Fibroblast of the conjunctiva (primary cell): ENCODE measurements at places on chromosomes 5 and 9.

- DNase-seq: no peak
Measured at GRCh38 chr9:75414371-75415160, 326.3 kb downstream of the OSTF1 start.

DNA sequence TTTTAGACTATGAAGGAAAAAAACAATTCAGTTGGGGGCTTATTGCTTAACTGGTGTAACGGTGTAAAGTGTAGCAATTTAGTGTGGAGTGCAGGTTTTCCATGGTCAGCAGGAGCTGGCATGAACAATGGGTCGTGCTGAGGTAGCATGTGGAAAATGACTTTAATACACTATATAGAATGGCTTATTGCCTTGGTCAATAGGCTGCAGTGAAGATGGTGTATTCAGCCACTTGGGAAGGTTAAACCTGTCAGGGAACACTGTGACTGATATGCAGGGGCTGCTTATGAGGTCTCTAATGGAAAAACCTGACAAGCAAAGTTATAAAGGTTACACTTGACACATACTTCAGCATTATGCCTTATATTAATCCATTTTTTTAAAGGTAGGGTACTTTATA lies 764.7 kb upstream of the ARRDC3 start:
- DNase-seq: no peak

- DNase-seq: no peak
Measured at GRCh38 chr5:115321309-115321708, 24.9 kb upstream of the CCDC112 start.

DNA sequence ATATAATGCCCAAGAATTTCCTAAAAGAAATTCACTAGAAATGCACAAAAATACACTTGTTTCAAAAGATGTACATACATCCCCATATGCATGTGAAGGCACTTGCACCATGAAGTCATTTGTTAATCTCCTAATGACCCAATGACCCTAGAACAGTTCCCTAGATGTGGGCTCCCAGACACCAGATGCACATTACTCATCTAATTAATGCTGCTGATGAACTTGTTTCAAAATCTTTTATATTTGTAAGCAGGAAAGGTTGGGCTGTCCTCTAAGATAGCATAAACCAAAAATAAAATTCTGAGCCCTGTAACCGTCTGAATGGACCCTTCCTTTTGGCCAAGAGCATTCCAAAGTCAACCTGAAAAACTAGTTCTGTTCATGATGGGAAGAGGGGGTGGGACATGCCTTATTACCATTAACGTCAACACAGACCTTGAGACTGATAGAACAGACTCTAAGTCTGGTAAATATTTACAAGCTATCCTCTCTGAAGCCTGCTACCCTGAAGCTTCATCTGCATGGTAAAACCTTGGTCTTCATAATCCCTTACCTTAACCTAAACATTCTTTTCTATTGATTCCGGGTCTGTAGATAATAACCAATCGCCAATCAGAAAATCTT lies 91.0 kb upstream of the DAPK1 start:
- DNase-seq: no peak

GRCh38 chr5:88819301-88819999 lies 63.5 kb downstream of the MEF2C start:
- no peak for DNase-seq

DNA sequence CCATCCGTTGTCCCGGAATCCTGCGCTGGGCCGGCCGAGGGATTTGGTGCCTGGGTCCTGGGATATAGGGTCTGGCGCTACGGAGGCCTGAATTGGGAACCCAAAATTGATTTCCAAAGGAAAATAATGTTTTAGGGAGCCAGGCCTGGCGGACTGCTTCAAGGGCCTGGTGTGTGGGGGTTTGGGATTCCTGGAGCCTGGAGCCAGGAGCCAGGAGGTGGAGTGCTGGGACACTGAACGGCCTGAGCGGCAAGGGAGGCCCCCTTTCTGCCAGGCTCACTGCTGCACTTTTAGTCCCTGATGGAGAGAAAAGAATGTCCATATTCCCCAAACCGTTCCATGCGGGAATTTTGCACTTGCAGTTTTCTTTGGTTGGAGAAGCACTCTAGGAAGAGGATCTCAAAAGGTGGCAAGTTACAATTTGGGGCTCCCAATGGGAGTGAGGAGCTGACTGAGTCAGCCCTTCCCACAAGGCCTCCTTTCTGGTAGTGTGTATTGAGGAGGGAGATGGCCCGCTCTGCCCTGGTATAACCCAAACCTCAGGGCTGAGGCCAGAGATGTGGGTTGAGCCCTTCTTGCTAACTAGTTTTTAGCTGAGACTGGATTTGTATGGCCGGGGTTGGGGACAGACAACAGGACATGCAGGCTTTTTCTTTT lies 2.2 kb downstream of the LMX1B start:
- DNase-seq: no peak

DNA sequence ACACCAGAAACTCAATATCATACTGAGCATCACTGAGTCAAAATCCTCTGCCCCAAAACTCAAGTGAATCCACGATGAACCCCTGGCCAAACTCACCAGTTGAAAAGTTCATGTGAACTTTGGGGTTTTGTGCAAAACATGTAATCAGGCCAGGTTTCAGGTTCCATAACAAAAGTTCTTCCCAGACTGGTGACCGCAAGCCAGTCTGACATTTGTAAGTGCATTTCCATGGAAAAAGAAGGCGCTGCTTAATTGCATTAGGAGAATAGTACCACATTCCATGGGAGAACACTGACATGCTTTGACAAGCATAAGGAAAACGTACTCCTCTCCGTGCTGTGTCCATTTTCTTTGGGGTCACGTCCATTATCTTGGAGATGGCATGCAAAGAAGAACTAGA lies 567.0 kb downstream of the BNC2 start:
- DNase-seq: no peak

DNA sequence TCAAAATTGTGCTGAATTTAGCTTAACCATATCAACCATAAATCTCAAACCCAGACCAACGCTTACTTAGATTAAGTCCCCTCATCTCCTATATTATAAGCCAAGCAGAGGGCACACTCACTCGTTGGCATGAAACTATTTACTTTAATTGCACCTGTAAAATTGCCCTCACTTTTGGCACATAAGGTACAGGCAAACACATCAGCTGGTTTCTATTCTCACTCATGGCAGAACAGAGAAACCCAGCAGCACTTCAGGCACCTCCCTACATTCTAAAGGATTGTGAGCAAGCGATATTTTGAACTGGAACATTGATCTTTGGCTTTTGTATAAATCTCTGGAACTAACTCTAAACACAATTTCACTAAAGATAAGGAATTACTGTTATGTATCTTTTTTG lies 845.6 kb upstream of the CDH6 start:
- DNase-seq: no peak

- DNase-seq: no peak
Measured at GRCh38 chr5:43316421-43316820, 3.2 kb upstream of the HMGCS1 start.

DNA sequence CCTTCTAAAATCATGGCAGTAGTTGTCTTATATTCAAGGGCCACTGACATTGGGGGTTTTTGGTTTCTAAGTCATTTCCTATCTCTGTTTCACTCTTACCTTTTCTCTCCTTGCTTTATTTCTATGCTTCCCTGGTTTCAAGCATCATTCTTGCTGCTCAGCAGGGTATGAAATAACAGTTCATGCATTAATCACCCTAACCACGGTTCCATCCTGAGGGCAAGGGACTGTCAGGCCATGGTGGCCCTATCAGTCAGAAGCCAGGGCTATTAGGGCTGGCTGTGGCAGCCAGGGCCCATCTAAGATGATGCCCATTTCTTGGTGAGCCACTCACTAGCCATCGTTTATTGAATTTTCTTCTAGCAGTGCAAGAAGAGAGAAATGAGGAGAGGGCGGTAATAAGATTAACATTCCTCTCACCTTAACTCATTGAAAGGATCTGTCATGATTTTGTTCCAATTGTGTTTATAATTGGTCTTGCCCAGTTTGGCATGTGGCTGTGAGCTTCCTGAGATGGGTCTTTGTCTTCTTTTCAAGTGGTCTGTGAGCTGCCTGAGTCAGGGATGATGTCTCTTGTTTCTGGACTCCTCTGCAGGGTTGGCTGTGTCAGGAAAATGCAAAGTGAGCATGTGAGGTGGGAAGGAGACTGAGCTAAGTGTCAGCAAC lies 45.2 kb downstream of the CYSTM1 start:
- DNase-seq: no peak

DNA sequence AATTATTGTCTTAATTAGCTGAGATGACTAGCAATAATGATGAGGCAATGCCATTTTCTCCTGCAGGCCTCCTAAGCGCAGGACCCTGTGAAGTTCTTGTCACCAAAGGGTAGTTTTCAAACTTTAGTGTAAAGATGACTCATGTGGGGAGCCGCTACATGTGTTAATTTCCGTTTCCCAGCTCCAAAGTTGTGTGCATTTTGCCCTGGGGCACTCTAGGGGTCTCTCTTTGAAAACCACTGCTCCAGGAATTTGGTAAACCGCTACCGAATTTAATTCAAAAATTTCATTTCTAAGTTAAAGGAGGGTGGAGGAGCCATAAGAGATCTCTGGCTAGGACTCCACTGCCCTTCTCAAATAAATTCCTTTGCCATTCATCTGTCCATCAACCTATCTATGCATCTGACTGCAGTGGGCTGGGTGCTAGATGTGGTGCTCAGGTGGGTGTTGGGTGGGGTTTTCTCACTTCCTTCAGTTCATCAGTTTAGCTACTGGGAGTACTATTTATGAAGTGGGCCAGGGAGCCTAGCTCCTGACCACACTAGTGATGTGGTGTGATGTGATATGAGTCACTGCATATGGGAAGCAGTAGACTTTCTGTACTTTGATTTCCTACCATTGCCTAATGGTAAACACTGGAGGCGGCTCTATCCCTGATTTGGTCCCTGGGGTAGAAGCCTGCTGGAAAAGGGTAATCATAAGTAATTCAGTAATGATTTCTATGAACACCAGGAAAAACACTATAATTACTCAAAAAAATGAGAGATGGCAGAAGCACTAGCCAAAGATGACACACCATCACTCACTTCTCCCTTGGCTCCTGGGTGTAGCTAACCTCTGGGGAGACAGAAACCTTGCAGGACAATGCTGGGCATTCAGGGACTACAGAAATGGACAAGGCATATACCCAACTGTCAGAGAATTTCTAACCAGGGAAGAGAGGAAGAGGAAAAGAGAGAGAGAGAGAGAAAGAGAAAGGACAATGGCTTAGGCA lies 4.0 kb upstream of the ZSWIM6 start:
- peak; percentile 82 for DNase-seq

DNA sequence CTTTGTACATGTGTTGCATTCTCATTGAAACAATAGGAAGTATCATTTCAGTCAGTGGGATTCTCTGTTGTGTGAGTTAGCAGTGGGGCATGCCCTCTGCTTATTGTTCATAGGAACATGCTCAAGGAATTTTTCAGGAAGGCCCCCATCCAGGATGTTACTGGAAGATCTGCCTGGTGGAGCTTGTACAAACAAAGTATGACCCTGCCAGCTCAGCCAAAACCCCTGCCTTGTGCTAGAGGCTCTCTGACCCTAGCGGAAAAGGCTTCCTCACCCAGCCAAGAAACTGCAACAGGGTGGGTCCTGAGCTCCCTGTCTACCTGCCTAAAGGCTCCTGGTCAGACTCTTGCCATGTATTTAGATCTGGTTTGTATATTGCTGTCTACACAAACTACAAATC lies 43.2 kb downstream of the MRRF start:
- no peak for DNase-seq

DNA sequence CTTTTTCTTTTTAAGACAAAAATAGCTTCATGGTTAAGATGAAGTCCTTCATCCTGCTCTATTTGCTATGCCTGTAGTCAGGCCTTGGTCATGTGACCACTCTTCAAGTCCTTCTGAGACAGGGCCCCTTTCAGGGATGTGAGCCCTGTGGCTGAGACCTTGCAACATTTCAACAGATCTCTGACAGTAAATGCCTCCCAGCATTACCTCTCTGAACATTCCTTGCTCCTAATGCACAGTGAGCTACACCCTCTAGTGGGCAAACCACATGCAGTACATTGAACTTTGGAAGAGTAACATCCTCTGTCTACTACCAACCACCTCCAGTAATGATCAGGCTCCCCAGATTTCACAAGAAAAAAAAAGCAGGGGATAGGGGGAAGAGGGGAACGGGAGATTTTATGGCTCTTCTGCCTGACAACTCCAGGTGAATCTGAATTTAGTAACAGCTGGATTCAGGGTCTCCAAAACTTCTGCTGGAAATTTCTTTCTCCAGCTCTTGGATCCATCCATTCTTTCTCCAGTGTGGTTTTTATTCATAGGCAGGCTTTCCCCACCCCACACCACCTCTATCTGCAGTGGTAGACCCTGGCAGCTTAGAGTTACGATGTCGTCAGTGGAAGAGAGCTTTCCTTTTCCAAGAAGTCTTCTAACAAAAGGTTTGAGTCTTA lies 8.9 kb upstream of the FBXO38 start:
- DNase-seq: peak; percentile 49

DNA sequence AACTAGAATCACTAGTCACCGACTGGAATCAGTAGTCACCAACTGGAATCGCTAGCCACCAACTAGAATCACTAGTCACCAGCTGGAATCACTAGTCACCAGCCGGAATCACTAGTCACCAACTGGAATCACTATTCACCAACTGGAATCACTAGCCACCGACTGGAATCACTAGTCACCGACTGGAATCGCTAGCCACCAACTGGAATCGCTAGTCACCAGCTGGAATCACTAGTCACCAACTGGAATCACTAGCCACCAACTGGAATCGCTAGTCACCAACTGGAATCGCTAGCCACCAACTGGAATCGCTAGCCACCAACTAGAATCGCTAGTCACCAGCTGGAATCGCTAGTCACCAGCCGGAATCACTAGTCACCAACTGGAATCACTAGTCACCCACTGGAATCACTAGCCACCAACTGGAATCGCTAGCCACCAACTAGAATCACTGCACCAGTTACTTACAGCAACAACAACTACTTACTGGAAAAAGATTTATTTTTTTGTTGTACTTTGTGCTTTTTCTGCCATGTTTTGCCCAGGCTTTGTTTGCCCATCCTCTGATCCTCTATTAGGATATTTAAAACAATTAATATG lies 25.7 kb upstream of the FLT4 start:
- DNase-seq: no peak

DNA sequence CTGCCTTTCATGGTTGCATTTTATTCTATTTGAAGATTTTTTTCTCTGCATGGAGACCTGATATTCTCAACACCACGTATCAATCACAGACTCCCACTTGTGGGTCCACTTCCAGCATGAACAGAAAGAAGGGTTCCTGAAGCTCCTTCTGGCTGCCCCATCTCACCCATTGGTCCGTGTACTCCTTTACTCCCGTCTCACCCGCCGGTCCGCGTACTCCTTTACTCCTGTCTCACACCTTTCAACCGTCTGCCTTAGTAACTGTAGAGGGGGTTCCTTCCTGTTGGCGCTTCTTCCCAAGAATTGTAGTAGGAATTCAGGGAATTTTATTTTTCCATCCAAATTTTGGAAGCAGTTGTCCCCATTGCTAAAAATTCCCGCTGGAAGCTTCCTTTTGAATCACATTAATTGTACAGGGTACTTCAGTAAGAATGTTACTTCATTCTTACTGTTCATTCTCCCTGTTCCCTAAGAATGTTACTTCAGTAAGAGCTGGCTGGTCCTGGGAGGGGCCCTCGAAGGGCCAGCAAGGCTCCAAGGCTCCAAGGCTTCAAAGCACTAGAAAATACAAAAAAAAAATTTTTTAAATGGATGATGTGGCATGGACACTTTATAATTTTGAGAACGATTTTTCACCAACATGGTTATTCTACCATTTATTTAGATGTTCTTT lies 3.9 kb upstream of the LPCAT1 start:
- no peak for DNase-seq

GRCh38 chr9:69637817-69638200 lies 34.4 kb downstream of the APBA1 start:
- peak; percentile 6 for DNase-seq

GRCh38 chr5:169307646-169308045 lies 6.7 kb upstream of the SLIT3 start:
- no peak for DNase-seq

- DNase-seq: no peak
Measured at GRCh38 chr9:38125889-38126288, 56.9 kb upstream of the SHB start.
